ENCODE measurements at places on chromosomes 1 and 21.

DNA sequence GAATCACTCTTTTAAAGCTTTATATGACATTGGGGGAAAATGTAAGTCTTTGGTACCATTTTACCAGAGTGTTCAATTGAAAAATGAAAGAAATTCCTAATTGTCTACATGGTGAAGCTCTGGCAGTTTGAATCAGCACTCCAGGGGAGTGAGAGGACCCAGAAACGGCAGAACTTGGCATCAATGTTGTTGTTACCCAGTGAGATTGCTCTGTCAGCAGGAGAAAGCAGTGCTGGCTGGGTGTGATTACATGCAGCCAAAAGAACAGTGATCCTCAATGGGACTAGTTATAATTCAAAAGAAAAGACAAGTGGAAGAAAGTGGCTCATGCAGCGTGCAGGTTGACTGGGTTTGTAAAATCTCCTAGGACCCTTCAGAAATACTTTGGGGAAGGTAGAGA is 206.4 kb downstream of the PTPRC start:
- DNase-seq = no peak

DNA sequence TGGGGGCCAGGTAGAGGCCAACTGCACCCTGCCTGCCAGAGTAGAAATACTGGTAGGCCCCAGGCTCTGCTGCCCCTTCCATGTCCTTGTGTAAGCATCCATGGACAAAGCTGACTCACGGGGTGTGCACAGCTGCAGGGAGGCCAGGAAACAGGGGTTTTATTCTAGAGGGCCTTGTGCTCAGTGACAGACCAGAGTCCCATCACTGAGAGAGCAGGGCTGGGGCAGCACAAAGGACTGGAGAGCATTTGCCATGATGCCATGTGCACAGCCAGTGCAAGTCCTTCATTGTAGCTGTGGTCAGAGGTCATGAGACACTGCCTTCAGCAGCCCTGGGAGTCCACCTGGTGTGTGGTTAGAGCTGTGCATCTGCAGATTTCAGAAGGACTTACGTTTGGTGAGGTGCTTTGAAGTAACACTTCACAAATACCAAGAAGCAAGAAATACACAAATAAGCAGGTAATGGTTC is 8.1 kb downstream of the ARF1 start:
- no peak for DNase-seq

- DNase-seq = no peak
These were observed 1.9 kb downstream of the MTFR1L start for GRCh38 chr1:25821630-25822091.

DNA sequence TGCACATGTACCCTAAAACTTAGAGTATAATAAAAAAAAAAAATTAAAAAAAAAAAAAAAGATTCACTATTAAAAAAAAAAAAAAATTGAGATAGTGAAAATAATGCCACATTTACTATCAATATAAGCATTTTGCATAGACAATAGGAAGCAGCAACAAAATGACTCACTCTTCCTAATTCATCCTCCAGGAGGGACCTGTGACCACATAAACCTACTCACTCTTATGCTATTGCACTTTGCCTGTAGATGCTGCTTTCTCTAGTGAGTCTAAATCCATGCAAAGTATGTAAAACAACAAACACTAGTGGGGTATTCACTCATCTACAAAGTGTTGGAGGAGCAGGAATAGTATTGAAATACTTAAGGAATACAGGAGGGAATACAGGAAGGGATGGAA is 2.9 kb downstream of the OR10J5 start:
- no peak for DNase-seq

GRCh38 chr1:125080077-125080476 is 3895.3 kb downstream of the SRGAP2C start:
- DNase-seq = no peak

DNA sequence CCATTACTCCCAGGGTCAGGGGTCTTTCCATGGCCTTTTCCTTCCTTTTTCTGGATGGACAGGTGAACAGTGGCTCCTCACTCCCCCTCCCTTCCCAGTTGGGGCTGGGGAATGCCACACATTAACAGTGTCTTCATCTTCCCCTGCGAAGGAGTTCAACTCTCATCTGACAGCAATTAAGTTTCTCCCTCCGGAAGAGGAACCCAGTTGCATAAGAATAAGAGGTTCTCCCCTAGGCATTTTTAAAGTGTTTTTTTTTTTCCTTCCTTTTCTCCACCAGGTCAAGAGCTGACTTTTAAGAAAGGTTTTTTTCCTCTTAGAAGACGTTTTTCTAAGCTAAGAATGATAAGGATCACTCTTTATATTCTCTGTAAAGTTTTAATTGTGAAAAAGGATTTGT is 42.3 kb upstream of the FASLG start:
- no peak for DNase-seq

GRCh38 chr1:2465371-2466269 is 10.5 kb upstream of the PLCH2 start:
- no peak for DNase-seq

GRCh38 chr1:202126426-202126825 is 3.7 kb downstream of the GPR37L1 start:
- no peak for DNase-seq

- no peak for DNase-seq
These were observed 40.2 kb upstream of the SIPA1L2 start for GRCh38 chr1:232669981-232670747.

All from GM10248 (cell line).